Stromal cell of bone marrow (primary cell): ENCODE measurements at places on chromosomes 2 and 18.

DNA sequence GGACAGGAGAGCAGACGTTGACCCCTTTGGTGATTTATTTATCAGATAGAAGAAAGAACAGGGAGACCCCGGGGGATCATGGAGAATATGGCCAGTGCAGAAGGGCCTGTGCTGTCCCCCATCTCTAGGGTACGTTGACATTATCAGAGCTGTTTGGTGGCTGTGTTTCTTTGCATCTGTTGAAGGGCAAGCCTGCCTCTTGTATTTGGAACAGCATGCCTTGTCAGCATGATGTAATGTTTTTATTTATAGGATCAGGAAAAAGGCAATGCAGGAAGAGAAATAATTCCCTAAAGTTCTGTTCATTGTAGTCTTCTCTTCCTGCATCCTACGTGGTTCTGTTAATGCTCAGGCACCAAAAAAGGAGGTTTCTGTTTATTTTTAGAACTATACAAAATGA lies 49.8 kb upstream of the CABYR start:
- no peak for DNase-seq

DNA sequence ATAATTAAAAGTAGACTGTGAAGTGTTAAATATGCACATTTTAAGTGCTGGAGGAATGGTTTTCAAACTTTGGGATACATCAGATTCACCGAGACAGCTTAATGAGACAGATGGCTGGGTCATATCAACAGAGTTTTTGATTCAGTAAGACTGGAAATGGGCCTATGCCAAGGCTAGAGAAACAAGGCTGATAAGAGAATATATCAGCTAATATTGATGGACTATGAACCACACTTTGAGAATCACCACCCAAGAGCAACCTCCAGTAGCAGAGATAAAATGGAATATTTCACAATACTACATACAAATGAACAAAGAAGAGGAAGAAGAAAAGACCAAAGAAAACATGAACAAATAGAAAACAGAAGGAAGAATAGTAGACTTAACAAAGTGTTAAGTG lies 450.2 kb upstream of the KLHL29 start:
- DNase-seq, result no peak

- peak; percentile 30 for DNase-seq
These were observed 177.4 kb downstream of the TWIST2 start for GRCh38 chr2:239025096-239025801.

- no peak for DNase-seq
These were observed 998.8 kb upstream of the LRRTM1 start for GRCh38 chr2:81303321-81303720.
